ENCODE measurements at places on chromosomes 16 and 17.
A peak's percentile ranks its signal among the peaks of the same experiment; 100 is the strongest.

DNA sequence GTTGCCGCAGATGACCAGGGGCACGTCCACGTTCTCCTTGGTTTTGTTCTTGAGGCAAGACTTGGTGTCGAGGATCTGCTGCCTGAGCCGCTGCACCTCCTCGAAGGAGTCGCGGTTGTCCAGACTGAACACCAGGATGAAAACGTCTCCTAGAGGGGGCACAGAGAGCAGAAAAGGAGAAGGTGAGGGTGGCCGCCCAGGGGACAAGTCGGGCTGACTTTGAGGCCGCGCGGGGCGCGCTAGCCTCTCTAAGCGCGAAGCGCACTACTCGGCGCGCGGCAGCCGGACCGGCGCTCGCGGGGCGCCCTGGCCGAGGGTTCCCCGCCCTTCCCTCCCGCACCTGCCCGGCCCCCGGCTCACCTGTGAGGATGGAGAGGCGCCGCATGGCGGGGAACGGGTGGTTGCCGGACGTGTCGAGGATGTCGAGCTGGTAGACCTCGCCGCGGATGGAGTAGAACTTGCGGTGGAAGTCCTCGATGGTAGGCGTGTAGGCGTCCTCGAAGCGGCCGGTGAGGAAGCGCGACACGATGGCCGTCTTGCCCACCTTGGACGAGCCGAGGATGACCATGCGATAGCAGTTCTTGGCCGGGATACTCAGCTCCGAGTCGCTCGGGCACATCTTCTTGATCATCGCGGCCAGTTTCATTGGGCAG lies 533 bp downstream of the RASD1 start:
- peak; percentile 48 for DNase-seq

GRCh38 chr16:89289428-89290395 lies 72.2 kb downstream of the ZNF778 start:
- DNase-seq, result no peak

- no peak for DNase-seq
Measured at GRCh38 chr17:1997289-1997926, 27.7 kb downstream of the RTN4RL1 start.

DNA sequence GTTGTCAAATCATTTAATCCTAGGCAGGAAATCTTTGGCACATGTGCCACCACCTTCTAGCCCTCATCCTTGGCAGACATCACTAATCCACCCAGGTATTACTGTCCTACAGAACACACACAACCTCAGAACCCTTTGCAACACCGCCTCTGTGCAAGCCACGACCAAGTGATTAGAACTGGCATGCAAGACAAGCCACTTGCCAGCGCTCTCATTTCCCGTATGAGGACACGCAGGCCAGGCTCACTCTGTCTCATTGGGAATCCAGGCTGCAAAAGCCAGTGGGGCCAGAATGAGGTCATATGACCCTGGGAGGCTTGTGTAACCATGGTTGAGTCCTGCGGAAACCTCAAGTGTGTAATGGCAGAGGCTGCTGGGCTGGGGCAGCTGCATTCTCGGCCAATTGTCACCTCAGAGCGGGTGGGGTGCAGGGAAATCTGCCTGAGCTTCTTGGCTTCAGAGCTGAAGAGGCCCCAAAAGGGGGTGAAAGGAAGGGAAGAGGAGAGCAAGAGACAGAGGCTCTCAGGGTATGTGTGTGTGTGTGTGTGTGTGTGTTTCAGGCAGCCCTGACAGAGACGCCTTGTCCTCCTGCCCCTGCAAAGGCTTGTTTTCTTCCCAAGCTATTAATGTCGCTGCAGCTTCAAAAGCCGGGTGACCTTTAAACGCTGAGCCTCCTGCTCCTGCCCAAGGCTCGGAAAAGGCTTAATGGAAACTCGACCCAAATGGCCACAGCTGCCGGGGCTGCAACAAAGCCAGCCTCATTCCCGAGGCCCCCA lies 43.2 kb upstream of the MRPS23 start:
- DNase-seq, result peak; percentile 90

Data from uterus (tissue), 4 donors.